ENCODE measurements at places on chromosomes 7 and 10. TPM values are rescaled to one million over a fixed set of nuclear protein-coding genes. Genes with fewer than 3 reads are reported as not detected.

DNA sequence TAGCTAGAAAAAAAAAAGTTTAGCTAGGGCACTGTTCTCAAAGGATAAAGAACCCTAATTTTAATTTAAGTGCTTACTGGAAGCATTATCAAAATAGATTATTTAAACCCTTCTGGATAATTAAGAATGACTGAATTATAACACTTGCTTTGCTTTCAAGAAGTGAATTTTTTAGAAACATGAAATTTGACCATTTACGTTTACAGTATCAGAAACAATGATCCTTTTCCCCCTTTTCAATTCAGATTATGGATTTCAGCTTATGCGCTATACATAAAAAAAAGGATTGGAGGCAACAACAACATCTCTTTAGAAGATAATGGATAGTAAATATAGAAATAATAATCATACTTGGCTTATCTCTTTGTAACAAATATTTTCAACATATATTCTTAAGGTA, 39.2 kb downstream of the CREM start:
- H3K4me3 ChIP-seq = no peak overlapping the region
- H3K36me3 ChIP-seq = no peaks in the 10 kb centered on the region
- H3K4me1 ChIP-seq = no peaks in the 10 kb centered on the region
- DNase-seq = no peak
- no peak overlapping the region for H3K27ac ChIP-seq
- no peaks in the 10 kb centered on the region for H3K27me3 ChIP-seq

DNA sequence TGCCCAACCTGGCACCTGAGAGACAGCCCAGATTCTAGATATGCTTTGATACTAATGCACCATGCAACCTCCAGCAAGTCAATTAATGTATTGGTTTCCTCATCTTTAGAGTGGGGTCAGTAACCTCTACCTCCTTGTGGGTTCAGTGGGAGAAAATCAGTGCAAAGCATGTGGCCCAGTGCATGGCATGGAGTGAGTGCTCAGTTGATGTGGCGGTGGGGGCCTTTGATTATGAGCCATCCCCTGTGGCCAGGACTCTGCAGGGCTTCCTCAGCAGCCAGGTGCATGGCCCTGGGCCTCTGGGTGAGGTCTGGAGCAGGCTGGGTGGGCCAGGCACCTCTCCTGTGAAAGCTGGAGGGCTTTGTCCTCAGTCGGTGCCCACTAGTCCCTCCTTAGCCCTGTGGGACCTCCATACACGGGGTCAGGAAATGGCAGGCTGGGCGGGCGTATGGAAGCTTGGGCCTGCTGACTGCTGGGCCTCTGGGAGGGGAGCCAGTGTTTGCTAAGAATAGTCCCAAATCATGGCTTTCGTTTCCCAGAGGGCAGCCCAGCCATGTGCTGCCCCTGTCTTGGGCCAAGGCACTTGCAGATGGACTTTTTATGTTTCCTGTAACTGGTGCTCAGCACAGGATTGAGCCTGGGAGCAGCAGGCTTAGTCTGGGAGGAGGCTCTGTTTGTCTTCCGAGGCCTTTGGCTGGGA, 3.4 kb downstream of the PALD1 start:
- H3K4me1 ChIP-seq = peaks cover 6% of the 10 kb centered on the region
- DNase-seq = no peak
- peaks cover 14% of the 10 kb centered on the region for H3K27me3 ChIP-seq
- peak overlapping the region; percentile 60 for H3K27ac ChIP-seq
- no peaks in the 10 kb centered on the region for H3K36me3 ChIP-seq
- no peak overlapping the region for H3K4me3 ChIP-seq

- H3K4me3 ChIP-seq = peak within 1 kb of the TSS; percentile 6
- no peaks in the 10 kb centered on the region for H3K27me3 ChIP-seq
- H3K4me1 ChIP-seq = peaks cover 24% of the 10 kb centered on the region
- H3K27ac ChIP-seq = peak within 1 kb of the TSS; percentile 83
- peaks cover 4% of the 10 kb centered on the region for H3K36me3 ChIP-seq
- DNase-seq = peak; percentile 50
These were observed at the start of gene DHX32 for GRCh38 chr10:125881192-125881591. Gene DHX32 (minus strand): TSS chr10:125881292. CDS start chr10:125880824, 468 bp downstream.

Gene MYOF
- 22.4 TPM for total RNA-seq

Gene TNS3
- 8.0 TPM for total RNA-seq

Gene CCL24
- total RNA-seq = not detected
